Stimulated activated CD8-positive, alpha-beta memory T cell treated with anti-CD3 and anti-CD28 coated beads, Interleukin-7, amount 100 ng/mL, for 1 hour (primary cell): ENCODE measurements at places on chromosomes 1 and 21.

GRCh38 chr1:222283147-222283768 is 264.6 kb downstream of the HHIPL2 start:
- DNase-seq, result no peak

DNA sequence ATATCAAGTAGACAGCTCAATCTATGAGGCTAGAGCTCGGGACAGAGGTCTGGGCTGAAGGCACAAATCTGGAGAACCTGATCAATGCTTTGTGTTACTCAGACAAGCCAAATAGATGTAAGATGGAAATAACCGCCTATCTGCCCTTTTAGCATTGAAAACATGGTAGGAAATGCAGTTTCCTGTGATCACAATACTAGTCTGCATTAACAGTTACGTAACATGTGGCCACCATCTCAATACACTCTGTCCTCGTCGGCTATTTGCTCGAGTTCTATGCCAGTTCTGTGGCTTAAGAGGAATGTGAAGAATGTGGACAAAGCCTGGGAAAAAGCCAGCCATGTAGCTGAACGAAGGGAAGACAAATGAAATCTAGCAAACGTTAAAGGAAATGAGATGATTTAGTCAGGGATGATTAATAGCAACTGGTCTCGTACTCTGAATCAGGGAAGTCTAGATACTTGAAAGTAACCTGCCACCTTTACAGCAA is 73.3 kb downstream of the HSF2BP start:
- no peak for DNase-seq

- no peak for DNase-seq
Observed at GRCh38 chr1:200153277-200154055, 126.0 kb downstream of the NR5A2 start.

GRCh38 chr1:209383907-209384709 is 199.4 kb upstream of the CAMK1G start:
- no peak for DNase-seq

DNA sequence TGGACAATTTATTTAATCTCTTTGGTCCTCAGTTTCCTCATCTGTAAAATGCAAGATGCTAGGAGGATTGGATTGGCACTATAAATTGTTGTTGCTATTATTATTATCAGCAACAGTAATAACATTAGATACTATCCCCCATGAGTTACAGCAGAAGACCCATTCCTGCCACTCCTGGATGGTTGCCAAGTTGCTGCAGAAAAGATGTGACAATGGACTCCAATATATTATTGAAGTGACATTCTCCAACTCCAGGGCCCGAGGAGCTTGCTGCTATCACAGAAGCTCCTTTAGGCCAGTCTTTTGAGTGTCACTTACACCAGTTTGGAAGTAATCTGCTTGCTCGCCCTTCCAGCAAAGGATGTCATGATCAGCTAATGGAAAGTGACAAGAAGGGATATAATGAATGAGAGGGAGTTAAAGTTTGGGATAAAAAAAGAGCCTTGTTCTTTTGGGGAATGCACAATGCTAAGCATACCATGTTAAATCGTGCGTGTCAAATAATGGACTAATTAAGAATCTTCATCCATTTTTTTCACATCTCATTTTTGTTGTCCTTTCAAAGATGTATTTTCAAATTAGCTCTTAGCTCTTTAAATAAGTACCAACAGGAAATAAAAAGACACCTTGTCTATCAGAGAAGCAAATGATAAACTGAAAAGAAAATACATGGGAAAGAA is 19.5 kb upstream of the PROX1 start:
- DNase-seq, result no peak

DNA sequence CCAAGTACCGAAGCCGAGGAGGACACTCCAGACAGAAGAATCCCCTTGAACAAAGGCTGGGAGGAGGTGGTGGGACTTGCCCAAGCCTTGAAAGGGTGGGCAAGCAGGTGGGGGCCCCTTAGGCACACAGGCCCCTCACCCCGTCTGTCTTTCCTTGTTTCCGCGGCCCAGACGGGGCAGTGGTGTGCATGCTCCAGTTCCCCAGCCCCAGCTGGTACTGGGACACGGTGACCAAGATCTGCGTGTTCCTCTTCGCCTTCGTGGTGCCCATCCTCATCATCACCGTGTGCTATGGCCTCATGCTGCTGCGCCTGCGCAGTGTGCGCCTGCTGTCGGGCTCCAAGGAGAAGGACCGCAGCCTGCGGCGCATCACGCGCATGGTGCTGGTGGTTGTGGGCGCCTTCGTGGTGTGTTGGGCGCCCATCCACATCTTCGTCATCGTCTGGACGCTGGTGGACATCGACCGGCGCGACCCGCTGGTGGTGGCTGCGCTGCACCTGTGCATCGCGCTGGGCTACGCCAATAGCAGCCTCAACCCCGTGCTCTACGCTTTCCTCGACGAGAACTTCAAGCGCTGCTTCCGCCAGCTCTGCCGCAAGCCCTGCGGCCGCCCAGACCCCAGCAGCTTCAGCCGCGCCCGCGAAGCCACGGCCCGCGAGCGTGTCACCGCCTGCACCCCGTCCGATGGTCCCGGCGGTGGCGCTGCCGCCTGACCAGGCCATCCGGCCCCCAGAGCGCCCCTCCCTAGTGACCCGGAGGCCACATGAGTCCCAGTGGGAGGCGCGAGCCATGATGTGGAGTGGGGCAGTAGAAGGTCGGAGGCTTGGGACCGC is 50.8 kb downstream of the OPRD1 start:
- DNase-seq, result no peak
